Frontal cortex (tissue), 4 donors: ENCODE measurements at places on chromosomes 5 and 9.

DNA sequence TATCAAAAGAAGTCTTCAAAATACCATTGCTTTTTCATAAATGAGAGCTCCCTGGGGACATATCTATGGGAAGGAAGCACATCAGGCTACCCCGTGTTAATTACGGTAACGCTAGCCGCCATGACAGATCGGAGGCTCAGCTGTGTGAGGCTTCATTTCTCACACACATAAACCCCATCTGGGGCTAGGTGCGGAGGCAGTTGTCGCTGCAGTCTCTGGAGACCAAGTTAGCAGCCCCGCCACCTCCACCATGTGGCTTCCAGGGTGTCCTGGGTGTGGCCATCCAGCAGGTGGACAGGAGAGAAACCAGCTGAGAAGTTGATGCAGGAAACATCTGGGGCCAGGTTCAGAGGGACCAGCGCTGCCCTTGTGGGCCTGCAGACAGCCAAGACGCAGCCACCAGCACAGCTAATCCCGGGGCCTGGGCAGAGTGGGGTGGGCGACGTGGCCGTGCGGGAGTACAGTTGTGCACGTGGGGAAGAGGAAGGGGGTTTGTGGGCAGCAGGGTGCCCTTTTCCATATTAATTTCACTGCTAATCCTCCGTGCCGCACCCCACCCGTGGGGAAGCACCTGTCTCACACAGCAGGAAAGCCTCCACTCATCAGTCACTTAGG, 426.5 kb downstream of the IRX1 start:
- no peak for DNase-seq

- DNase-seq, result no peak
Observed at GRCh38 chr5:135643881-135644766, 65.3 kb upstream of the CXCL14 start.

GRCh38 chr9:482739-483138, 268.1 kb downstream of the DOCK8 start:
- DNase-seq, result no peak

- DNase-seq, result no peak
Observed at GRCh38 chr9:15286161-15286821, 20.7 kb downstream of the TTC39B start.

GRCh38 chr9:115088860-115089259, 29.1 kb downstream of the TNC start:
- DNase-seq, result no peak

- DNase-seq, result no peak
Observed at GRCh38 chr5:39447968-39448367, 23.2 kb upstream of the DAB2 start.

DNA sequence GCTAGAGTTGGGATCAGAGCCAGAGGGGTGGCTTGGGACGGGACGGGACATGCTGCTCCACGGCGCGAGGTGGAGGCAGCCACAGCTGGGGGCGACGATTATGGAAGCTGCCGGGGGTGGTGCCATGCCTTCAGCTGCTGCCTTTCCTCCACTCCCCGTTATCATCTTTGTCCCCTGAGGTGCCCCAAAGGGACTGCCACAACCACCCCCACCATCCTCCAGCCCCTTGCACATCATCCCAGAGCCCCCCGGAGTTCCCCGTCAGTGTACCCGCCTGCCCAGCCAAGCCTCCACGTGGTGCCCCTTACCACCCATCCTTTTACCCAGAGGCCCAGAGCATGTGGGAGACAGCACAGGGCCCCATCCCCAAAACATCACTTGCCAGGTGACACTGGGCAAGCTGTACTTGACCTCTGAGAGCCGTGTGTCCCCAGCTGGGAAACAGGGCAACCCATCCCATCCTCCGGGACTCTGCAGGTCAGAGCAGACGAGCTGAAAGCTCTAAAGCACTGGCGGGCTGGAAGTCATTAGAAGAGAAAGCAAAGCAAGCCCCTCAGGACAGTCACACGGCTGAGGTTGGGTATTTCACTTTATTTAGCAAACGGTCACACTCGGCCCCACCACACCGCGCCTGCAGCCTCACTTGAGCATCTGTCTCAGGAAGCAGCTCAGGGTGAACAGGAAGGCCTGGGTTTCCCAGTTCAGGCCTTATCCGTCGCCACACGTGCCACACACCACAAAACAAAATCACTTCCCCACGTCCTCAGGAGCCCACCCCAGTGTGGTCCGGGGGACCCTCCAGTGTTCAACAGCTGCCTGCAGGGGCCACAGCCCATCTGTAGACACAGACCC, 19.5 kb upstream of the MXD3 start:
- no peak for DNase-seq

DNA sequence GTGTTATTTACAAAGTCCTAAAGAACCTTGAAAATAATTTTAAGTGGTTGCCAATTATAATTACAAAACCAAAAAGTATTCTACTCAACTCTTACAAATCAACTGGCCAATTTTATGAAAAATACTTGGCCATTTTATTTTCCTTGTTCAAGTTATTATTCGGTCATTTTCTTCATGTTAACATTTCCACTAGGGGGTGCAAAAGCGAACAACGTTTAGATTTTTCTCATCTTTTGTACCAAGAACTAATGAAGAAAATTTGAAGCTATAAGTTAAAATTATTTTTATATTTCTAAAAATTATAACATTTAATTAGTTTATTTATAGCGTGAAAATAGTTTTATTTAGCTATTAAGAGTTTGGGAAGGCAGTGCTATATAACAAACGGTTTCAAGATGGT, 1453.3 kb downstream of the MAT2B start:
- DNase-seq, result no peak

- no peak for DNase-seq
Observed at GRCh38 chr5:111834926-111835599, 78.1 kb upstream of the NREP start.
